Activated effector memory CD4-positive, alpha-beta T cell treated with anti-CD3 and anti-CD28 coated beads, Interleukin-2, amount 50 U/mL, for 16 hours (primary cell): ENCODE measurements at places on chromosomes 6 and 20.

DNA sequence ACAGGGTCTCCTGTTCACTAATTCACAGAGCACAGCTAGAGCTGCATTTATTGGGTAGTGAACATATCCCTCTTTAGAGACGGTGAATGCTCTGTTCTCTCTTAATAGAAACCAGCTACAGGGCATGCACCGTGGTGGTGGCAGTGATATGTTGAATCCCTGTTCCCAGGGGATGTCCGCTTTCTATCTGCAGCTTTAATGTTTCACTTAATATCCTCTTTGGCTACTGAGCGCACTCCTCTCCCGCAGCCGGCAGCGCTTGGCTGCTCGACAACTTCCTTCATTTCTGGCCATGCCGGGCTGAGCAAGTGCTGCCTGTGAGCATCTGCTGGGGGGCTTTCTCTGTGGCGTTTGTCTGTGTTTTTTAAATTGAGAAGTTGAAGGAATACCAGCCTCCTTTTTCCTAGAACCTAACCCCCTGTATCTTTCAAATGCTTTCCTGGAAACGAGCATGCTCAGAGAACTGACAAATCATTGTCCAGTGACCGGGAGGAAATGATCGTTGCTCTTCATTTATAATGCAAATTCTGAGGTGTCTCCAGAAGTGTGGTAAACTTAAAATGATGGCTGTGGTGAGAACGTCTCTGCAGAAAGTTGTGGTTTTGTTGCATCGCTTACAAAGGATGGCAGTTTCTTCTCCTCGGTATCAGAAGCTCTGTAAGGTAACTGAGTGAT is 297.9 kb downstream of the UTRN start:
- DNase-seq: peak; percentile 75

DNA sequence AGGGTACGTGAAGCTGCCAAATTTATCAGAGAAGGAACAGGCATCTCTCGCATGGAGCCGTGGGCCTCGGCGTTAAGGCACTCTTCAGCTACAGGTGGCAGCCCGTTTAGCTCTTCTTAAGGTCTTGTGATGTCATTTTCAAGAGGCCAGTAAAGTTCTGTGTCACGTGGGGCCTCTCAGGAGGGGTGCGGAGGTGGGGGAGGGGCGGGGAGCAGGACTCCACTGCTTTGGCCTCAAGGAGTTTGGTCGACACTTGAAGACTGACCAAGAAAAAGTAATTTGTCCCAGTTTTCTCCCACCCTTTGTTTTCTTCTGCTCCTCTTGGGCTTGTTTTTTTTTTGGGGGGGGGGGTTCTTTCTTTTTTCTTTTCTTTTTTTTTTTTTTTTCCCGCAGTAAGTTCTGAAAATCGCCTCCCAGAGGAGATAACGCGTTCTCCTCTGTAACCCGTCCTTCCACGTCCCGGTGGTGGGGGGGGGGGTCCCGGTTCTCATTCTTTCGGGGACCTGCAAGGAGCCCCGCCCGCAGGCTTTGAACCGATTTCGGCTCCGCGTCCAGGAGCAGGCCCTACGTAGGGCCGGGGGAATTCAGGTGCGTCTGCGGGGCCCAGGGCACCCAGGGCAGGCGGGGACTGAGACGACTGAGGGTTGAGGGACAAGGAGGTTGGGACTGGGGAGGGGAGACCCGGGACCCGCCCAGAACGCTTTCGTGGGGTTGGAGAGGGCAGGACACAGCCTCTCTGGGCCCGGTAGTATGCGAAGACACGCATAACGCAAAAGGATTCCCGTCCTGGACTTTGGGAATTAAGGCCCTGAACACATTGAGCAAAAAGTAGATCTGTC is 26.0 kb downstream of the GPX6 start:
- DNase-seq: peak; percentile 65

DNA sequence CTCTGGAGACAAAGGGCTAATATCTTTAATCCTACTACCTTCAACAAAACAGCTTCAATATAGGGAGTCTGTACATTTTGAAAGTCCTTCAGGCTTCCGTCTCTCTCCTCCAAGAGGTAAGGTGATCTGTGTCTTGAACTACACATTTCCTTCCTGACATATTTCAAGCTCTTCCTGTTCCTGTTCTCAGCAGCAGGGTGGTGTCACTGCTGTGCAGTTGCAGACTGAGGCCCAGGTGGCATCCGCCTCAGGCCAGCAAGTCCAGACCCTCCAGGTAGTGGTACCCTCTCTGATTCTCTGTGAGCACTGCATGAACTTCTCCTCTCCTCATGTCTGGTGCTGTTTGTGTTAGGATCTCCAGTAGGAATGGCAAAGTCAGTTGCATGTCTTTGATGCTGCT is 7.8 kb downstream of the NFYA start:
- DNase-seq: peak; percentile 71

DNA sequence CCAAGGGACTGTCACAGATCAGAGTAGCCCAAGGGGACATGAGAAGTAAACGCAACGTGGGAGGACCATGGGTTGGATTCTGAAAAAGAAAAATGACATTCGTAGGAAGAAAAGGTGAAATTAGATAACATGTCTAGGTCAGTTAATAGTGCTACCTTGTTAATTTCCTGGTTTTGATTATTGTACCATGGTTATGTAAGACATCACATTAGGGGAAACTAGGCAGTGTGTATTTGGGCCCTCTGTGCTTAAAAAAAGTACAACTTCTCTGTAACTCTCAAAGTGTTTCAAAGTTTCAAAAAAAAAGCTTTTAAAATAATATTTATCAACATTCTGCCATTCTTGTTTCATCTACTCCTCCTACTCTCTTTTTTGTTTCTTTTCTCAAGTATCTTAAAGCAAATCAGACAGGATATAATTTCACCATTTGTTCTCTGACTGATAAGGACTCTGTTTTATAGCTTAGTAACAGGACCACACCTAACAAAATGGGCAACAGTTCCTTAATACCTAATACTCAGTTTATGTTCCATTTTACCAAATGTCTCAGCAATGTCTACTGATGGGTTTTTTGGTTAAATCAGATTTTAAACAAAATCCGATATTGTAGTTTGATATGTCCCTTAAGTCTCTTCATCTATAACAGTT is 97.1 kb upstream of the PLCB4 start:
- DNase-seq: no peak

DNA sequence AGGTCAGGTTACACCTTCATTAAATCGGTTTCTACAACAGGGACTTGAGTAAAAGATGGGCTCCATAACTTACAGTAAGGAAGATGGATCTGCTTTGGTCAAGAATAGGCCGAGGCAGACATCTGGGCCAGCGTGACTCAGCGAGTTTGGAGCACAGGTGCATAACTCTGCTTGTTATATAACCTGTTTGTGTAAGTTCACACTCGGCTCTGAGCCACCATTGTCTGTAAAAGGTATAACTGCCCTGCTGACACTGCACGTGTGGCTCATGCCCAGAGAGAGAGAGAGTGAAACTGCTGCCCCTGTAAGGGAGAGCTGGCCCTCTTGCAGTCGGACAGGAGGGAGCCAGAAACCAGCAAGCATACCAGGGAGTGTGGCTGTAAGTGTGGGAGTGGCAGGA is 737.9 kb upstream of the SLC35B3 start:
- DNase-seq: no peak
